SJCRH30 (cell line): ENCODE measurements at places on chromosomes 16 and 17.

DNA sequence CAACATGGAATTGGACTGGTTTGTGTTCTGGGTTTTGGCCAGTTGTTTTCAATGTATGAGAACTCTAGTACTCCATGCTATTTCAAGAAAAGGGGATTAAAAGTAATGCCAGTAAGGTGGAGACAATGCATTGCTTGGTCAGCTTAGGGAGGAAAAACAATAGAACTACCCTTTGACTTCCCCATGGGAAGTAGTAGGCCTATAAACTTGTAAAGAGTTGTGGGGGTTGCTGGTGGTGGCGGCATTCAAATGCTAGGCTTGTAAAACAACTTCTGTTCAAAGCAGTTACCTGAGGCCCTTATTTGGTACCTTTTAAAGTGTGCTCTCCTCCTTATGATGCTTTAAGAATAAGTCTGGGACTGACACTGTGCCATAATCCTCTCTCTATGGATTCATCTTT is 9.4 kb downstream of the MAP3K3 start:
- DNase-seq: no peak

DNA sequence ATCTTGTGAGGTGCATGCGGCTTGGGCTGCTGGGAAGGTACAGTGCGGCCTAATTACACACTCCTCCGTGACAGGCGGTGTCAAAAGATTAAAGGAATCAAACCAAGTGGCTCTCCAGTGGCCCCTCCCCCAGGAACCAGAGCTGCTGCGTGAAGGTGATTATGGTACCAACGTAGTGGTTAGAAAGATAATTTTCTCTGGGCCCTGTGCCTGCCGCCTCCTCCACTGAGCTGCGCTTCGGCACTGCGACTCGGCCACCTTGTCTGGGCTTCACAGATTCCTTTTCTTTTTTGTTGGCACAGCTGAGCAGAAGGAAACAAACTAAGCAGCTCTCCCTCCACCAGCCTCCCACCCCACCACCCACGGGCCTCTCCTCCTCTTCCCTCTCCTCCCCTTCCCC is 113.2 kb upstream of the SDK2 start:
- DNase-seq: no peak

DNA sequence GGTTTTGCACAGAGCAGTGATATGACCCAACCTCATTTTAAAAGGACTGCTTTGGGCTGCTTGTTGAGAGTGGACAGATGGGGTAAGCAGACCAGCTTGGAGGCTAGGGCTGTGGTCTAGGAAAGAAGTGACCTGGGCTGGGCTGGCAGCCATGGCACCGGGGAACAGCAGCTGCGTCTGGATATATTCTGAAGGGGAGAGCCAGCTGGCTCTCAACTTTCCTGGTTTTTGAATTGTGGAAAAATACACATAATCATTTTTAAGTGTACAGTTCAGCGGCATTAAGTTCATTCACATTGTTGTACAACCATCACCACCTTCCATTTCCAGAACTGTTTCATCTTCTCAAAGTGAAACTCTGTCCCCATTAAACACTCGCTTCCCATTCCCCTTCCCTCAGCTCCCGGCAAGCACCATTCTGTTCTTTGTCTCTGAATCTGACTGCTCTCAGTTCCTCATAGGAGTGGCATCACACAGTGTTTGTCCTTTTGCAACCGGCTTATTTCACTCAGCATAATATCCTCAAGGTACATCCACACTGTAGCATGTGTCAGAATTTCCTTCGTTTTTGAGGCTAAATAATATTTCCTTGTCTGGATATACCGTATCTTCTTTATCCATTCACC is 113.2 kb downstream of the SPECC1 start:
- peak; percentile 63 for DNase-seq

DNA sequence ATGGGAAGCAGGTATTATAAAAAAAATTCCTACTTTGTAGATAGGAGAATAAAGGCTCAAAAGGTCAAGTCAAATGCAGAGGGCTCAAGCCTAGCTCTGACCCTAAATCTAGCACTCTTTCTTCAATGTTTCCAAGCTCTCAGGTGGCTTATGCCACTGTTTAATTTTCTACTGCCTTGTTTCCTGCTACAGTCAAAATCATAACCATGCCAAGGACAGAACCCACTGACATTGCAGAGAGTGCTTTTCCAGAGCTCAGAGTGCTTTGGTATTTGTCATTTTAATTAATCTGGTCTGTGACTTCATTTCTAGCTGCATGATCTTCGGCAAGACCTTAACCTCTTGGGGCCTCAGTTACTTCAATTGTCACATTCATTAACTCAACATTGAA is 344.7 kb downstream of the CA10 start:
- no peak for DNase-seq

GRCh38 chr17:60442271-60443173 is 20.2 kb downstream of the CHCT1 start:
- DNase-seq: no peak

DNA sequence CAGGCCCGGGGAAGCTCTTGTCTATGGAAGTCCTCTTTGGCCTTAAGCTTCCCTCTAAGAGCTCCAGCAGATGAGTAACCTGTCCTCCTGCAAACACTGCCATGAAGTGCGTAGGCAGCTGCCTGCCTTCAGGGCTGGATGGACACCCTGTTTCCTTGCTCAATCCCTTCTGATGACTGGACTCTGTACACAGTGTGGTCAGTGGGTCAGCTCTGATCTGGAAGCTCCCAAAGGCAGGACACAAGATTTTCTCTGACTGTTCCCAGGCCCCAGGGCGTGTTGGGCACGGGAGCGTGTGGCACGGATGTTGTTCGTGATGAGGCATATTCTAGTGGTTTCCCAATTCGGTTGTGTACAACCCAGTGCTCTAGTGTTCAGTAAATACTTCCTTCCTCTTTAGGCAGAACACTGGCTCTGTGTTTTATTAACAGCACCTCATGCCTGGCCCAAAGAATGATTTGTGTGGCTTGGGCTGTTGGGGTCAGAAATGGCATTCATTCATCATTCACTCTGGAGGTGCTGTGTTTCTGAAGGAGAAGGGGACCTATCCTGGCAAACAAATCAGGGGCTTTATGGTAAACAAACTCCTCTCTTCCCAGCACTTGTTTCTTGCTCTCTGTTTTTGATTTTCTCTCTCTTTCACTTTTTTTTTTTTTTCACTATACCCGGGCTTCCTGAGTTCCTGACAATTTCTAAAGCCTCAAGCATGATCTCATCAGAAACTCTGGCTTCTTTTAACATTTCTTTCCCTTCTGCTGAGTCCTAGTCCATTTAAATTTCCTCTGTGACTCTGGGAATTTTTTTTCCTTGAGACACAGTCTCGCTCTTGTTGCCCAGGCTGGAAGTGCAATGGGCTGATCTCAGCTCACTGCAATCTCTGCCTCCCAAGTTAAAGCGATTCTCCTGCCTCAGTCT is 12.0 kb upstream of the RNF157 start:
- DNase-seq: peak; percentile 51

DNA sequence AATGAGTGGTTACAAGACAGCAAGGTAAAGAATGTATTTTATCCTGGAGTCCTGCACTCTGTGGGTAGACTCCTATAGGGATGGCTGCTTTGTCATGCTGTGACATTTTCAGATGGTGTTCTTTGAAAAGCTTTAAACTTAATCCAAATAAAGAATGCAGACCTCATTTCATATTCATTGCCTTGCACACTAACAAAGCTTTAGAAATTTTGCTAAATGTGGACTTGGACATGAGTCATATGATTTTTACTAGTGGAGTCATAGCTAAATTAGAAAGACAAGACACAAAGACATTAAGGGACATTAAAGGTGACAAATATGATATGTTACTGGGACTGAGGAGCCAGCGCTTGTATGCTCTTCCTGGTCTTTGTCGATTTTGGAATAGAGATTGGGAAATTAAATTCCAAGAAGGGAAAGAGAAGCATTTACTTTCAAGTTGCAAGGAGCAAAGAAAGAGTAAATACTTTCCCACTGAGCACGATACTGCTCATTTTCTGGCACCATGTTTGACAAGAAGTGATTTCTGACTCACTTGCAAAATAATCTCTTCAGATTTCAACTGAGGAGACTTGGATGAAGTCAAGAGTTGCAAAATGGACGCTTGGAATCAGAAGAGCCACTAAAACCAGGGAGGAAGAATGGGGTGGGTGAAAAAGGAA is 152.9 kb upstream of the MYOCD start:
- DNase-seq: no peak

DNA sequence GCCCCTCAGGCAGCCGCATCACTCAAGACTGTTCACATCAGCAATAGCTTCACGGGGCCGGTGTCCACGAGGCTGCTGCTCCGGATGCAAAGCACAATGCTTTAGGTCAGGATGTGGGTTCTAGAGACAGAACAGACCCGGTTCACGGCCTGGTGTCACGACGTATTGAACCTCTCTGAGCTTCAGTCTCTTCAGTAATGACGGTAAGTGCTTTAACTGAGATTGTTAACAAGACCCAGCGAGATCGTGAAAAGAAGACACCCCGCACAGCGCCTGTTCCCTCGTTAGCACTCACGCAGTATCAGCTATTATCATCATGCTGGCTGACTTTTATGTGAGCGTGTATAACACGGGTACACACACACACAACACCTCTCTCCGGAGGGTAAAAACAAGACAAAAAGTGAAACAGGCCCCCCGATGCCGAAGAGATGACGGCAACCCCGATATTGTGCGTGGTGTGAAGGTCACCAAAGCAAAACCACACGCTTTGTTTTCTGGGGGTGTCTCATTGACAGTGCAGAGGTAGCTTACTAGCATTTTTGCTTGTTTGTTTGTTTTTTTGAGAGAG is 21.4 kb upstream of the ABR start:
- DNase-seq: no peak

DNA sequence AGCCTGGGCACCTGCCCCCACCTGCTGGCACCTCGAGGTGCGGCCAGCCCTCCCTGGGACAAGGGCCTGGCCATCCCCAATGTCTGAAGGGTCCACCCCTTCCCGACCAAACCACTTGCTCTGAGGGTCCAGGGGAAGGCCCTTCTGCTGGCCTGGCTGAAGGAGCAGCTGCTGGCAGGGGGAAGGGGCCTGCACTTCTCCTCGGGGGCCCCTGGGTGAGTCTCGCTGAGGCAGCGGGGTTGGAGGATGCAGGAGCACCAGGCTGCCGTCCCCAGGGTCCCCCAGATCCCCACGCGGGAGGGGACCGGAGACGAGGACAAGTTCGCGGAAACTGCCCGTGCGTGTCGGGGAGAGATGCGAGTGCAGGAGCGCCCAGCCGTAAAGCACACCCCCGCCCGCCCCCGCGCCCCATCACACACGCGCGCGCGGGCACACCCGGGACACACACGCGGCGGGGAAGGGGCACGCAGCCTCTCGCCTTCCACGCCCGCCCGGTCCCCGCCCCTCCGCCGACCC is 725 bp upstream of the CACNA1H start:
- no peak for DNase-seq

GRCh38 chr16:67731071-67731752 is 12.1 kb upstream of the GFOD2 start:
- no peak for DNase-seq

DNA sequence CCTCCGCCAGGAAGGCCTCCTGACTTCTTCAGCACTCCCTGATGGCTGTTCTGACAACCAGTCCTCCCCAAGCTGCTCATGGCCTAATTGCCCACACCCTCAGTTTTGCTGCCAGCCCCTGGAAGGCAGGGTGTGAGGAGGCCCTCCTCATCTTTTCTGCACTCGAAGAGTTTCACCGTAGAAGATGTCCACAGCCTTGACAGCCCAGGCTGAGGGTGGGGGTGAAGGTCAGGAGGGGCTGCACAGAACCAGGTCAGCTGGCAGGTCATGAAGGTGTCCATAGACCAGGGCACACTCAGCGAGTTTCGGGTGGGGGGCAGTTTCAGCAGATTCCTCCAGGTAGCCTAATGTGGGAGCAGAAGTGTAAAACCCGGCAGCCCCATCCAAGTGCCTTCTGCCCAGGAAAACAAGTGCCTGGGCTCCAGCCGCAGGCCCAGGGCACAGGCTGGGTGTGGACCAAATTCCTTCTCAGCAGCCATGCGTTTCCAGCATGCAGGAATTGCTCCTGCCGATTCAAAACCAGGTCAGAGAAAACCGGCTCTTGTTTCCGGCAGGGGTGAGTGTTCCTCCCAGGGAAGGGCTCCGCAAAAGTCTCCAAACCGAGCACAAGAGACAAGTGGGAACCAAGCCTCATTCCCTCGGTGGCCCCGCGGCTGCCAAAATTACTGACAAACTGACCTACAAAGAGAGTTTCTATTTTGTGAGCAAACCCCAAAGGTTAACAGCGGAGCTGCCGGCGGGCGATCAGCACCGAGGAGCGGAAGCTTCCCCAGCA is 228.8 kb downstream of the C16orf78 start:
- no peak for DNase-seq

GRCh38 chr17:4582691-4583090 is 1.6 kb upstream of the SMTNL2 start:
- no peak for DNase-seq

- DNase-seq: no peak
These were observed 36.0 kb upstream of the ADCY9 start for GRCh38 chr16:4152267-4152666.
